T-helper 2 cell (primary cell): ENCODE measurements at places on chromosomes 11 and 22.
A peak's percentile ranks its signal among the peaks of the same experiment; 100 is the strongest.

DNA sequence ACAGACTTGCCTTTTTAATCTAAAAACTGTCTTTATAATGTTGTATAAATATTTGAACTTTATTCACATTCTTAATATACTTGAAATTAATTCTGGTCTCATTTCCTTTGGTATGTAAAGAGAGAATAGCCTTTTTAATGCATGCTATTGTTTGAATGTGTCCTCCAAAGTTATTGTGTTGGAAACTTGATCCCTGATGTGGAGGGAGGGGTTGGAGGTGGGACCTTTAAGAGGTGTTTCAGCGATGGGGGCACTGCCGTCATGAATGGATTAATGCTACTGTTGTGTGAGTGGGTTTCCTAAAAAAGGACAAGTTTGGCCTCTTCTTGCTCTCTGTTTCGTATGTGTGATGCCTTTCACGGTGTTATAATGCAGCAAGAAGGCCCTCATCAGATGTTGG, 131.7 kb downstream of the DDX10 start:
- no peak for DNase-seq

GRCh38 chr11:117805045-117805444, 8.0 kb upstream of the DSCAML1 start:
- no peak for DNase-seq

- no peak for DNase-seq
Measured at GRCh38 chr11:126359431-126360048, 4.1 kb downstream of the ST3GAL4 start.

DNA sequence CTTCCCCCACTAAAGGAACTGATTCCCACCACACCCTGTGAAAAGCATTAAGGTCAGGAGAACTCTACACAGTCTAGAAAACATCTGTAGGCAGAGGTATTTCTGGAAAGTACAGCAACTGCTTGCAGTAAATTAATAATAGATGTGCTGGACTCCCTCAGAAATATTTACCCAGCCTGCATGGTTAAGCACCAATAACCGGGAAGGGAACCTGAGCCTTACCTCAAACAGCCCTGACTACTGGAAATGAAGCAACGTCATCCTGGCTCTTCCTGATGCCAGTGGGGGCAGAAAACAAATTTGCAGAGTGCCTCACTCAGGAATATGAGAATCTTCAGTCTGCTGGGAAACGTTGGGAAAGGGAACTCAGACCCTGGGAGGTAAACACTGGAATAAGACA, 318.1 kb downstream of the TENM4 start:
- no peak for DNase-seq

- peak; percentile 83 for DNase-seq
Measured at GRCh38 chr11:124673333-124674167, at the start of the genes SIAE and SPA17. TSS of gene SIAE (minus strand) at chr11:124673739. CDS start at chr11:124673708, 31 bp downstream. TSS of gene SPA17 (plus strand) at chr11:124673904. CDS start at chr11:124675265, 1,361 bp downstream.

DNA sequence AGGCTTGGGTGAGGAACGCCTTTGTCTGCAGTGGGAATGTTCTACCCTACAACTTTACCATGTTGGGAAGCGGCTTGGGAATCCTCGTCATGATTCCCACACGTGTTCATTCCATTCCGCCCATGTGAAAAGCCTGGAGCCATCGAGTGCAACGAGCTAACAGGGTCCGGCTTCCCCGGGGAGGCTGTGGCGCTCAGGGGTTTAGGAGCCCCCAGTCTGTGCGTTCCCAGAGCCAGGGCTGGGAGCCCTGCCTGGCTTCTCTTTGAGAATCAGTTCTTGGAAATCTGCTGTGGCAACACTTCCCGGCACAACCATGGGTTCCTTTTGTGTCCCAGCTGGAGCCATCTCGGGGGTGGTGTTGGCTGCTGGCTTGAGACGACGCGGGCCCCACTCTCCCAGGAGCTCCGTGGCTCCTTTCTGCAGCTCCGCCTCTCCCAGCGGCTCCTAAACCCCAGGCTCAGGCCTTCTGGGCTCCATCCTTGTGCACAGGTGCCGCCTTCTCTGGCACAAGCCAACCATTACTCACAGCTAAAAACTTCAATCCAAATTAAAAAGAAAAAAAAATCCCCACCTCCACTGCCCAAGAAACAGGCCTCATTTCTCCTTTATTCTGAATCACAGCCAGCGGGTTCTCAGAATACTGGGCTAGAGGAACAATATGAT, 18.7 kb upstream of the PPFIA1 start:
- DNase-seq = no peak

GRCh38 chr22:35914665-35915476, 113.8 kb downstream of the RBFOX2 start:
- no peak for DNase-seq

- no peak for DNase-seq
Measured at GRCh38 chr11:46039990-46040389, 81.3 kb downstream of the PHF21A start.

- DNase-seq = no peak
Measured at GRCh38 chr11:61071913-61072312, 30.4 kb upstream of the CD5 start.

DNA sequence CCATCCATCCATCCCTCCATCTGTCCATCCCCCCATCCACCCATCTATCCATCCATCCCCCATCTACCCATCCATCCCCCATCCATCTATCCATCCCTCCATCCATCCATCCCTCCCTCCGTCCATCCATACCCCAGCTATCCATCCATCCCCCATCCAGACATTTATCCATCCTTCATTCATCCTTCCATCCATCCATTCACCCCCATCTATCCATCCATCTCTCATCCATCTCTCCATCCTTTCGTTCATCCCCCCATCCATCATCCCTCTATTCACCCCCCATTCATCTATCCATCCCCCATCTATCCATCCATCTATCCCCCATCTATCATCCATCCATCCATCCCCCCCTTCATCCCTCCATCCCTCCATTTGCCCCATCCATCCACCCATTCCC, 97.5 kb downstream of the MPPED1 start:
- DNase-seq = no peak

DNA sequence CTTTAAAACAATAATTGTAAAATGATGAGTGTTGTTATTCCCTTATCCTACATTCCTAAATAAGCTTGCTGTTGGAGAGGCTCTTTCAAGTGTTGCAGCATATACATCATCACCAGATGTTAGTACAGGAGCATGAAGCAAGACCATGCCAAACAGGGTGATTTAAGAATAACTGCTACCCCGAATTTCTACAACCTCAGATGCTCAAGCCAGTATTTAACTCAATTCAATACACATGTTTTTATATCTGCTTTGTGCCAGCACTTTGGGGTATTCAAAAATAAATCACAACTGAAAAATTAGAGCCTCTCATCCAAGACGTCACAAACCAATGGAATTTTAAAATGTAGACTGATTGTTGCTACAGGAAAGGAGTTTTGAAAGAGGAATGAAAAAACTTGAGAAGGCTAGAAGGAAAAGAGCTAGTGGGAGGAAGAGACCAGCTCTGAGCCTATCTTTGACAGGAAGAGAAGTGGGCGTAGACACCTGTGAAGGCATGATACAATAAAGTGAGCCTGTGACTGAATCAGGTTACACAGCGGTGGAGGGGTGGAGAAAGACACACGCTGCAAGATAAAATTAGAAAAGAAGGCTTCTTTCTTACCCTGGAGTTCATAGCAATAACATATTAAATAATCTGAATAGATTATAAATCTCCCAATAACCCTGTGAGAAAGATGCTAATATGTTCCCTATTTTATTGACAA, 95.8 kb downstream of the DLG2 start:
- no peak for DNase-seq

DNA sequence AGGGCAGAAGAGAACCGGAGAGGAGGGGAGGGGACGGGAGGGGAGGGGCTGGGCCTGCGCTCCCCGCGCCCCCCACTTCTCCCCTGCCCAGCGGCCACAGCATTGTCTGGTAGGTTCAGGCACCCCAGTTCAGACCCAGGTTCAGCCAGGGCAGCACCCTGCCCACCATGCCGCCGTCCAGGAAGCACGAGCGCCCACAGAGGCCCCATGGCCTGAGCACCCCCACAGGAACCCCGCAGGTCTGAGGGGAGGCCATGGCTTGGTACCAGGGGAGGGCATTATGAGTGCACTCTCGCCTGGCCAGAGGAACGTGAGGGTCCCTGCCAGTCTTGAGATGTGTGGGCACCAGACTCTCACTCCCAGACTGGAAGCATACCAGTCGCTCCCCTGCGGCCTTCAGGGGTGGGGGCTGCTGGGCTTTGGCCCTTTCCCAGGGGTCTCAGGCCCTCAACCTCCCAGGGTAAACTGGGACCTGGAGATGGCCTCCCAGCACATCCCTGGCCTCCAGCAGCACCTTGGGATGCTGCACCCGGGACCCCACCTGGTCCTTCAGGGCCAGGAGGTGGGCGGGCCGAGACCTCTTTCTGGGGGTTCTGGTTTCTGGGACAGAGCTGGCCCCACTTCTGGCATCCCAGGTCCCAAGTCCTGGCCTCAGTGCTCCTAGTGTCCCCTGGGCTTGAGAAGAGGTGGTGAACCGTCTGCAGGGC, 597 bp upstream of the PLXNB2 start:
- no peak for DNase-seq

GRCh38 chr11:36499315-36499714, 10.8 kb downstream of the TRAF6 start:
- DNase-seq = no peak

GRCh38 chr11:126939552-126939951, 61.0 kb downstream of the KIRREL3 start:
- DNase-seq = no peak

GRCh38 chr11:2651826-2652271, 47.9 kb downstream of the KCNQ1OT1 start:
- no peak for DNase-seq

GRCh38 chr11:47259232-47259977, 1.6 kb downstream of the NR1H3 start:
- no peak for DNase-seq

- no peak for DNase-seq
Measured at GRCh38 chr11:104763930-104764709, 134.1 kb downstream of the CASP12 start.

- DNase-seq = no peak
Measured at GRCh38 chr22:22588485-22589164, 29.6 kb upstream of the PRAME start.

DNA sequence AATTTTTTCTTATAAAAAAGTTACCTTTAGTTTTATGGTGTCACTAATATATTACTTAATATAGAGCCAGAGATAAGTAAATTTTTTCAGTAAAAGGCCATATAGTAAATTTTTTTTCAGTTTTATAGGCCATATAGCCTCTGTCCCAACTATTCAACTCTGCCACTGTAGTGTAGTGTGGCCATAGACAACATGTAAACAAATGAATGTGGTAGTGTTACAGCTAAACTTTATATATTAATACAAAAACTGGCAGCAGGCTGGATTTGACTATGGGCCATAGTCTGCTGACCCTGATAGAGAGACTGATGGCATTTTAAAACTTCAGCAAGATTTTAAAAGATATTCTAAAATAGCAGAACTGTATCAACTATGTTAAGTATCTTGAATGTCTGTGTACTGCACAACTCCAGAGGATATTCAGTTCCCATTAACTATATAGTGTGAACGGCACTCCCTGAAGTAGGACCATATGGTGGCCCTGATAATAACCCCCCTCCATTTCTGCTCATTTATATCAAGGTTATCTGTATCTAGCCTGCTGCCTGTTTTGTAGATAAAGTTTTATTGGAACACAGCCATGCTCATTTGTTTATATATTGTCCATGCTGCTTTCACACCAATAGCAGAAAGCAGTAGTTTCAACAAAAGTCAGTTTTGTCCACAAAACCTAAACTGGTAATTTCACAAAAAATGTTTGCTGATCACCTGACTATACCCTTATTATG, 71.6 kb downstream of the PRMT3 start:
- no peak for DNase-seq

- no peak for DNase-seq
Measured at GRCh38 chr11:47861728-47862127, 13.6 kb upstream of the NUP160 start.

- no peak for DNase-seq
Measured at GRCh38 chr11:44977493-44977984, 26.9 kb upstream of the TP53I11 start.

- no peak for DNase-seq
Measured at GRCh38 chr11:132171031-132171430, 800.6 kb downstream of the NTM start.

GRCh38 chr11:70068950-70069349, 9.2 kb upstream of the ANO1 start:
- DNase-seq = no peak

- DNase-seq = no peak
Measured at GRCh38 chr11:95521133-95521542, 268.4 kb downstream of the FAM76B start.

- no peak for DNase-seq
Measured at GRCh38 chr11:125173556-125173955, 9.0 kb downstream of the PKNOX2 start.

DNA sequence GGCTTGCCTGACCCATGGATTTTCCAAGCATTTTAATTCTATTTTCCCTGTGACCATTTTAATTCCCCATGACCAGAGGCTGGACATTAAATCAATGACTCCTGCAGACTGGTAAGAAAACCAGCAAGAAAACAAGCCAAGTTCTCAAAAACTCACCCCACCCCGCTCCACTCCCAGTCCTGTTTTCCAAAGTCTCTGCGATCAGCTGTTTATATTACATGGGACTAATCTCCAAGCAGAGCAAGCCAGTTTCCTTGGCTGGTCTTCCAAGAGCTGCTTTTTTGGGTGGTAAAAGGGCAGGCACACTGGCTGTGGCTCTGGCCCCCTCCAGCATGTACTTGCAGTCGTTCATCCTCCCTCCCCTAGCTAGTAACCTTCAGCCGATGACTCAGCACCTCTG, 97.9 kb downstream of the RRAS2 start:
- no peak for DNase-seq

DNA sequence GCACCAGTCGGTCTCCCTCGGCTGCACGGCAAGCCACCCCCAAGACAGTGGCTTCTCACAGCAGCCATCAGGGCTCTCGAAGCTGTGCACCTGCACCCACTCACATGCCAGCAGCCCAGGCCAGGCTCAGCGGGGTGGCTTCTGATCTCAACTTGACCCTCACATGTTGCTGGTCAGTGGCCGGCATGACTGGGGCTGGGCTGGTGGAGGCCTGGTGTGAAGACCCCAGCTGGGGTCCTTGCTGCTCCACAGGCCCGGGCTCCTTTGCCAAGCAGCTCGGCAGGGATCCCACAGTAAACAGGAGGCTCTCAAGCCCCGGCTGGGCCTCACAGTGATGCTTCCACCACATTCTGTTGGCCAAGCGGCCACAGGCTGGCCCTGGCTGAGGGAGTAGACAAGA, 128.2 kb downstream of the BRD1 start:
- no peak for DNase-seq
